ENCODE measurements at places on chromosomes 5 and 9. TPM values are rescaled to one million over a fixed set of nuclear protein-coding genes. Genes with fewer than 3 reads are reported as not detected.

DNA sequence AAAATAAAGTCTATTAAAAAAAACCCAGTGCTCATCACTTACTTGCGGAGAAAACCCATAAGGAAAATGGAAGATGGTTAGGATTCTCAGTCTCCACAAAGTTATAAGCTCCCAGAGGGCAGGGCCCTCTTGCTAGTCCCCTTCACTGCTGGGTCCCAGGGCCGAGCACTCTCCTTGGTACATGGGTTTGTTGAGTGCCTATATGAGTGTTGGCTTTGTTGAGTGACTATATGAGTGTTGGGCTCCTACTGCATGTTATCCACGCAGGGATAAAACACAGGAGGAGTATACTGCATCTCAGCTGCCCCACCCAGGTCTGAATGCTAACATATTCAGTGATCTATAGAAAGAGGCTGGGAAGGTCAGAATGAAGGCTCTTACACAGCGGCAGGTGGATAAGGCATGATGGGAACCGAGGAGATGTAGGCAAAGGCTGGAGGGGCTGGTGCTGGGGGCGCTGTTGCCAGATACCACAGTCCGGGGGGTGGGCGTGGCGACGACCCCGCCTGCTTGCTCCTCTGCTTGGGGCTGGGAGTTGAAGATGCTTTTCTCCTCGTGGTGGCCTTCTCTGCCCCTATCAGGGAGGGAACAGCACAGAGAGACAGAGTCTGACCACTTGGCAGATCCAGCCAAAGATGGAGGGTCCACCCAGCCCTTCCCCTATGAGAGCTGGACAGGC is 11.6 kb downstream of the ORM2 start:
- DNase-seq = no peak

DNA sequence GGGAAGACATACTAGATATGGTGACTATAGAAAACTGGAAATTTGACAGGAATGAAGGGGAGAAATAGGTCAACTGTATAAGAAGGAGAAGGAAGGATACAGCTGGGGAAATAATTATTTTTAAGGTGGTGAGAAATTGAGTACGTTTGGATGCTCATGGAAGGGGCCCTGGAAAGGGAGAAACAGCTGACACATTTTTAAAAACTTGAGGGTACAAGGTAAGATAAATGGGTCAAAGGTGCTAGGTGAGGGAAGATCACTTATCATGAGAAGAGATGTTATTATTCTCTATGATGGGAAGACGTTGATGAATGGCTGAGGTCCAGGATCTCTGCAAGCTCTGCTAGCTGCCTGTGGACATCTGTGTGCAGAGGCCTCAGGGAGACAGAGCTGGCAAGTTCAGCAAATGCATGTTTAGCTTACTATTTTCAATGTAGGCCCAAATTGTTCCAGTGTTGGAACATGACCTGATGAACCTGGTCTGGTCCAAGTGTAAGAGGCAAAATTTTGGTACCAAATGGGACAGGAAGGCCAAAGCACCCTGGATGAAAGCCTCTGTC is 181.7 kb downstream of the MTRR start:
- no peak for DNase-seq

GRCh38 chr5:173638126-173639040 is 21.9 kb upstream of the BOD1 start:
- DNase-seq = no peak

GRCh38 chr5:133635051-133635450 is 22.7 kb upstream of the FSTL4 start:
- no peak for DNase-seq

GRCh38 chr5:116271446-116272025 is 186.7 kb downstream of the COMMD10 start:
- DNase-seq = no peak

The SPATA31D4 gene
- not detected for total RNA-seq

The SLC44A1 gene
- total RNA-seq = 46.4 TPM

The TRIM7 gene
- total RNA-seq = 0.50 TPM

The ADAMTS2 gene
- total RNA-seq = 24.3 TPM

The FAM78A gene
- 6.6 TPM for total RNA-seq

Measured in liver (tissue), 10 donors.